Right lobe of liver (tissue), 6 donors: ENCODE measurements at places on chromosomes 2 and 18. TPM values are rescaled to one million over a fixed set of nuclear protein-coding genes. Genes with fewer than 3 reads are reported as not detected.

The PCARE gene
- total RNA-seq: not detected

The RAB6C gene
- not detected for total RNA-seq

The IL1RL1 gene
- total RNA-seq: 18.0 TPM

The CNNM4 gene
- total RNA-seq: 2.3 TPM

The POLE4 gene
- total RNA-seq: 23.6 TPM

The TLX2 gene
- not detected for total RNA-seq

DNA sequence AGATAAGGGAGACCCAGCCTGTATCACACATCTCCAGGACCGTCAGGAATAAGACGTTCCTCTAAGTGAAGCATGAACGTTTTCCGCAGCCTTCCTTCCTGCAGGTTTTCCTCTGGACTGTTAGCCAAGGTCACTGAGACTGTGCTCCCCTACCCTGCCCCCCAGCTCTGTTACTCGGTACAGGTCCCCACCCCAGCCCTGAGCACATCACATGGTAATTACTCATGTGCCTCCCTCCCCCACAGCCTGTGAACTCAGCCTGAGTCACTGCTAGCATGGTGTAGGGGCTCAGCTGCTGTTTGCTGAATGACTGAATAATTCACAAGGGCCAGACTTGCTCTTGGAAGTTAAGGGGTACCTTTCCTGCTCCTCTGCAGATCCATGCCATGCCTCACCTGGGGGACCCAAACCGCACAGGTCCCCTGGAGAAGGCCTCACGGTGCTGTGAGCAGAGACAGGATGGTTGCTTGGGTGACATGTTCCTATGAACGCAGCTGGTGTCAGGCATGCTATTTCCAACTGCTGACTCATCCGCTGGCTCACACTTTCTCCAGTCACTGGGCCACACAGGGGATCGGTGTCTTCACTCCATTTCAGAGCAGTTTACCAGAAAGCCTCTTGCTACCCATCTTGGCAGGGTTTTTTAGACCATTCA, 88.2 kb downstream of the PLB1 start:
- H3K36me3 ChIP-seq: no peaks in the 10 kb centered on the region
- no peaks in the 10 kb centered on the region for H3K4me1 ChIP-seq
- H3K27ac ChIP-seq: no peak overlapping the region
- DNase-seq: no peak

DNA sequence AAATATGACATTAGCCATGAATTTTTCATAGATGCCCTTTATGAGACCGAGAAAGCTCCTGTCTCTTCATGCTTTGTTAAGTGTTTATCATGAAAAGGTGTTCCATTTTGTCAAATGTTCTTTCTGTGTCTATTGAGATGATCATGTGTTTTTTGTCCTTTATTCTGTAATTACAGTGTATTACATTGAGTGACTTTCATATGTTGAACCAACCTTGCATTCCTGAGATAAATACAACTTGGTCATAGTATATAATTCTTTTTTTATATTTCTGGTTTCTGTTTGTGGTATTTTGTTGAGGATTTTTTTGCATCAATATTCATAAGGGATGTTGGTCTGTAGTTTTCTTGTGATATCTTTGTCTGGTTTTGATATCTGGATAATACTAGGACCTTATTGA, 52.9 kb upstream of the HPCAL1 start:
- no peaks in the 10 kb centered on the region for H3K36me3 ChIP-seq
- DNase-seq: no peak
- no peak overlapping the region for H3K27ac ChIP-seq
- H3K4me1 ChIP-seq: no peaks in the 10 kb centered on the region
- no peak overlapping the region for H3K4me3 ChIP-seq

DNA sequence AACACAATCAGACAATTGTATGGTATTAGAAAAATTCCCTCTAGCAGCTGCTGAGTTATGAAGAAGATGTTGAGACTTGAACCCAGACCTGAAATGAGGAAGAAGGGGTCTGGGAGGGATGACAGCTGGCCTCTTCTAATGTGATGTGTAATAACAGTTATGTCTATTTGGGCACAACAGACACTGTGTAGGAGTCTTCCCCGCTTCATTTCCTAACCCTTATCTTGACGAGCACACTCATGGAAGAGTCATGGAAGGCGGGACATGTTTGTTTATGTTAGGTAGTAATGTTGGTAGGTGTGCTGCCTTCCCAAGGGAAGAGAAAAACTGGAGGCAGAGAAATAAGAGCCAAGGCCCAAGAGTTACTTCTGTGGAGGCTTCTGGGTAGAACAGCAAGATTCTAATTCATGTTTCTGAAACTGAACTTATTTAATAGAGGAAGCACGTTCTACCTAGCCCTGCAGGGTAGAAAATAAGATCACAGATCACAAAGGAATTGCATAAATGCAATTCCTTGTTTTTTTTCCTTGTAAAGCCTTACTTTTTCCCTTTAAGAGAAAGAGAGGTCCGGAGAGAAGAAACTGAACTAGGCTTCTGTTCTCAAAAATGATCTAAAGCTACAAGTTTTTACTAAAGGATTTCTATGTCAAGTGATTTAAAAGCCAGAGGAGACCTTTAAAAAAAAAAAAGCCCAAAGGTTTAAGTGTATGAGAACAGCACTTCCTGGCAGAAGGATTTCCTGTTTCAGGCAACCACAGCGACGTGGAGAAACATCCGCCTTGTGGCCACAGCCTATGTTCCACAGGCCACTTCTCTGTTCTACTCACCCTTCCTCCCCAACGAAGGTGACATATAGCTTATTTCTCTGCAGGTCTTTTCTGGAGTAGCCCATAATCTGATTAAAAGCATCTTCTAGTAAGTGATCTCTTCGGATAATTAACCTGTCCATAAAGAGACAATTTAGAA, 68.5 kb upstream of the STK17B start:
- H3K27me3 ChIP-seq: no peaks in the 10 kb centered on the region
- H3K27ac ChIP-seq: peak overlapping the region; percentile 49
- H3K4me3 ChIP-seq: no peak overlapping the region
- DNase-seq: peak; percentile 54

GRCh38 chr18:35029770-35030169, 11.4 kb upstream of the MAPRE2 start:
- no peaks in the 10 kb centered on the region for H3K36me3 ChIP-seq
- H3K27ac ChIP-seq: peak overlapping the region; percentile 52
- peaks cover 7% of the 10 kb centered on the region for H3K4me1 ChIP-seq
- peak overlapping the region; percentile 31 for H3K4me3 ChIP-seq
- no peak for DNase-seq

- no peak overlapping the region for H3K27ac ChIP-seq
- no peaks in the 10 kb centered on the region for H3K27me3 ChIP-seq
- no peak overlapping the region for H3K4me3 ChIP-seq
- H3K4me1 ChIP-seq: no peaks in the 10 kb centered on the region
These were observed 337.8 kb downstream of the CDH2 start for GRCh38 chr18:27839141-27839540.

GRCh38 chr2:240916571-240917008, 10.5 kb downstream of the CROCC2 start:
- peak; percentile 19 for DNase-seq
- H3K36me3 ChIP-seq: no peaks in the 10 kb centered on the region
- no peak overlapping the region for H3K4me3 ChIP-seq
- no peaks in the 10 kb centered on the region for H3K27me3 ChIP-seq
- H3K4me1 ChIP-seq: peaks cover 8% of the 10 kb centered on the region

GRCh38 chr18:62732617-62733016, 17.3 kb downstream of the PHLPP1 start:
- no peak for DNase-seq
- H3K27me3 ChIP-seq: no peaks in the 10 kb centered on the region
- no peaks in the 10 kb centered on the region for H3K36me3 ChIP-seq
- no peaks in the 10 kb centered on the region for H3K4me1 ChIP-seq
- no peak overlapping the region for H3K27ac ChIP-seq

DNA sequence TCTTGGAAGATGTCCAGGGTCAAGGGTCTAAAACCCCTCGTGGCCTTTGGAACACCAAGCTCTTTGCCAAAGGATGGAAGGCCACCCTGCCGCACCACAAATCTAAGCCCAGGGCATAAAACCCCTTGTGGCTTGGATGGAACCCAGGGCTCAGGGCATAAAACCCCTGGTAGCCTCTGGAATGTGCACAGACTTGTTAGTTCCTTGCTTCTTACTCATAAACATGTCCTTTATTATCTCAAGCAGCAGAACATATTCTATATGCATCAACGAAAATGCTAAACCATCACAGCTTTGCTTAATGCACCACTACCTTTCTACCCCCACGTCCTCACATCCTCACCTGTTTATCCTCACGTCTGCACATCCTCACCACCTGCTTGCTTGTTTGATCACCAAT, 998.0 kb downstream of the DSC3 start:
- H3K27ac ChIP-seq: no peak overlapping the region
- DNase-seq: no peak
- H3K36me3 ChIP-seq: no peaks in the 10 kb centered on the region
- no peaks in the 10 kb centered on the region for H3K27me3 ChIP-seq
- no peaks in the 10 kb centered on the region for H3K4me1 ChIP-seq

GRCh38 chr2:179812501-179812900, 48.9 kb downstream of the ZNF385B start:
- no peak for DNase-seq
- no peak overlapping the region for H3K4me3 ChIP-seq
- no peaks in the 10 kb centered on the region for H3K27me3 ChIP-seq
- H3K4me1 ChIP-seq: no peaks in the 10 kb centered on the region
- H3K27ac ChIP-seq: no peak overlapping the region
- no peaks in the 10 kb centered on the region for H3K36me3 ChIP-seq

- H3K27me3 ChIP-seq: no peaks in the 10 kb centered on the region
- H3K36me3 ChIP-seq: no peaks in the 10 kb centered on the region
- H3K4me3 ChIP-seq: no peak overlapping the region
- H3K4me1 ChIP-seq: no peaks in the 10 kb centered on the region
These were observed 342.9 kb downstream of the LRATD1 start for GRCh38 chr2:14975381-14975780.

DNA sequence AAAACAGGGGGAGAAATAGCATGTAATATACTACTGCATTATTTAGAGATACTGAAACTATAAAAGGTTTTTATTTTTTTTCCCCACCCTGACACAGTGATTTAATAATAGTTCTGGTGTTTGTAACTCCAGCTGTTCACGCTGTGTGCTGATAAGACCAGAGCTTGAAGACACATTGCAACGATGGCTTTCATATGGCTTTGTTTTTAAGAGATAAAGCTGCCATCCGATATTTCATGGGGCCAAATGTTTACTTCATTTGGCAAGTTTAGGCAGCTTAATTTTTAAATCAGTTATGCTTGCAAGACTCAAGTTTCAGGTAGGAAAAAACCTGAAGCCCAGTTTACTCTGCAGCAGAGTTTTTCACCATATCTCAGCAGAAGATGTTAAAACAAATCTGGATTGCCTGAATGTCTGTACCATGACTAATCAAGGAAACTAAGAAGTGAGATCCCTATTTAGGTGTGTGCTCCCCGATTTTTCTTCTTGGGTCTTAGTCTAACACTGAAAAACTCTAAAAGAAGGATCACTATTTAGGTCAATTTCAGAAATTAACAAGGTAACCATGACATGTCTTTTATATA, 508.6 kb downstream of the PARD3B start:
- H3K27ac ChIP-seq: no peak overlapping the region
- H3K36me3 ChIP-seq: no peaks in the 10 kb centered on the region
- no peaks in the 10 kb centered on the region for H3K4me1 ChIP-seq
- no peak overlapping the region for H3K4me3 ChIP-seq

- no peaks in the 10 kb centered on the region for H3K36me3 ChIP-seq
- no peaks in the 10 kb centered on the region for H3K27me3 ChIP-seq
- H3K4me1 ChIP-seq: no peaks in the 10 kb centered on the region
- peak; percentile 20 for DNase-seq
- H3K4me3 ChIP-seq: no peak overlapping the region
- H3K27ac ChIP-seq: no peak overlapping the region
These were observed 52.2 kb downstream of the MARCO start for GRCh38 chr2:118994172-118994700.

- no peaks in the 10 kb centered on the region for H3K27me3 ChIP-seq
- no peaks in the 10 kb centered on the region for H3K36me3 ChIP-seq
- H3K4me3 ChIP-seq: no peak overlapping the region
- no peak for DNase-seq
These were observed 125.8 kb downstream of the TANC1 start for GRCh38 chr2:159094173-159094737.

DNA sequence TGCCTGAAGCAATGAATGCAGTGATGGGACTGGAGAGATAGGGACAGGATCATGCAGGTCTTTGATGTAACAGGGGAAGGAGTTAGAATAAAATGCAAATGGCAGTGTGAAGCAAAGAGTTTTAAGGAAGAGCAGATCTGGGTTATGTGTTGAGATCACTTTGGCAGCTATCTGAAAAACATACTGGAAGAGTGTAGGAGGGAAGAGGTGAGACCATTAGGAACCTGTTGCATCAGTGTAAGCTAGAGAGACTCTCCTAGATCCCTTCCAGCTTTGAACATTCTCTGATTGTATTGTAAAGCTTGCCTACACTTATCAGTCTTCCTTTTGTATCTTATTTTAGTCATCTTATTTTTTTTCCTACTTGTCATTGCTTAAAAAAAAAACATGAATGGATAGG, 10.5 kb downstream of the ACVR2A start:
- peaks cover 18% of the 10 kb centered on the region for H3K4me1 ChIP-seq
- no peak overlapping the region for H3K27ac ChIP-seq
- H3K4me3 ChIP-seq: no peak overlapping the region
- no peaks in the 10 kb centered on the region for H3K27me3 ChIP-seq
- no peak for DNase-seq
- H3K36me3 ChIP-seq: no peaks in the 10 kb centered on the region

DNA sequence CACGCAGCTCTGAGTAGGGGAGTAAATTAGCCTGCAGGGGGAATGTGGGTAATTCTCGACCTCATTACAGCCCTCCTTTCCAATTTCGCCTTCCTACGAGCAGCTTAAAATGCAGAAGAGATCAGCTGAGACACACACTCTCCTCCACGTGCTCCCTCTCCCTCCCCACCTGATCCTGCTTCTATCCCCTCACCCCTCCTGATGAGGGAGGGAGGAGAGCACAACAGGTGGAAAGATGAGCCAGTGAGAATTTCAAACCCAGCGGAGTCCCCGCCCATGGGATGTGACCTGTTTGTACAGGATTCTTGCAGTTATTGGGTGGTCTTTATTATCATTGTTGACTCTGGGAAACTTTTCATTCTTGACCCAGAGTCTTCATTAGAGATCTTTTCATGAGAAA, 35.5 kb downstream of the DDX18 start:
- H3K36me3 ChIP-seq: no peaks in the 10 kb centered on the region
- H3K4me1 ChIP-seq: no peaks in the 10 kb centered on the region
- no peak overlapping the region for H3K4me3 ChIP-seq

DNA sequence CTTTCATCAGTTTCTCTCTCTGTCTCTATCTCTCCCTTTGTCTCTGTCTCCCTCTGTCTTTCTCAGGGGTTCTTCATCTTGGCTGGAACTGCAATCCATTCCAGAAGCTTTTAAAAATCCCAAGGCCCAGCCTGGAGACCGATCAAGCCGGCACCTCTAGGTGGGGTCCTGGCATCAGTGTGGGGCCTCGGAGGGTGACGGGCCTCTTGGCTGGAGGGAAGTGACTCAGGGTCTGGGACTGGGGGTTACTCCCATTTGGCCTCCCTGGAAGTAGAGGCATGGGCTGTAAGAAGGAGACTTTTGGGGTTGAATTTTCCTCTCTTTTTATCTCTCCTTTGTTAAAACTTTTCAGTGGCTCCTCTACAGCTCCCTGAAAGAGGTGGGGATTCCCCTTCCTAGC, 52.8 kb upstream of the OTOF start:
- no peaks in the 10 kb centered on the region for H3K36me3 ChIP-seq
- H3K4me3 ChIP-seq: no peak overlapping the region
- H3K27me3 ChIP-seq: no peaks in the 10 kb centered on the region
- no peaks in the 10 kb centered on the region for H3K4me1 ChIP-seq

- H3K4me3 ChIP-seq: no peak overlapping the region
- no peaks in the 10 kb centered on the region for H3K36me3 ChIP-seq
- no peaks in the 10 kb centered on the region for H3K27me3 ChIP-seq
- no peak overlapping the region for H3K27ac ChIP-seq
- DNase-seq: no peak
- no peaks in the 10 kb centered on the region for H3K4me1 ChIP-seq
These were observed 10.4 kb downstream of the WDR7 start for GRCh38 chr18:56661360-56662062.
